Liver (tissue), 10 donors: ENCODE measurements at places on chromosomes 7 and 10. TPM values are rescaled to one million over a fixed set of nuclear protein-coding genes. Genes with fewer than 3 reads are reported as not detected.

DNA sequence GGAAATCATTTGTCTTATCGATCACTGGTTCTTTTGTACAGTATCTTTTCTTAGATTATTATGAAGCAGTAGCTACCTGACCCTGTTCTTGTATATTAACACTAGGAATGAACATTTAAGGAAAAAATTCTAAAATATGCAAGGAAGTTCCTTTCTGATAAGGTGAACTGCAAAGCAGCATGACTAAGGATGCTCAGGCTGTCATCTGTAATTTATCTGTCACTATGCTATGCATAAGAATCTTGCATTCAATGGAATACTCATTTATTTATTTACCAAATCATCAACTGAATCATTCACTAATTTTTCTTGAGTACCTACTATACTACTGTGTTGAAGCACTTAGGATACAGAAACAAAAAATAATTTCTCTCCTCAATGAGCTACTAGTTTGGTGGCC is 5.8 kb downstream of the GSDME start:
- H3K27me3 ChIP-seq = no peaks in the 10 kb centered on the region
- no peak overlapping the region for H3K27ac ChIP-seq
- no peaks in the 10 kb centered on the region for H3K4me1 ChIP-seq
- H3K36me3 ChIP-seq = no peaks in the 10 kb centered on the region
- no peak overlapping the region for H3K4me3 ChIP-seq

GRCh38 chr10:10657139-10657760 is 360.4 kb upstream of the CELF2 start:
- no peak overlapping the region for H3K27ac ChIP-seq
- no peak for DNase-seq
- H3K4me3 ChIP-seq = no peak overlapping the region
- H3K4me1 ChIP-seq = no peaks in the 10 kb centered on the region
- H3K36me3 ChIP-seq = no peaks in the 10 kb centered on the region
- H3K27me3 ChIP-seq = no peaks in the 10 kb centered on the region

GRCh38 chr7:14579971-14580370 is 322.6 kb downstream of the DGKB start:
- no peaks in the 10 kb centered on the region for H3K27me3 ChIP-seq
- H3K36me3 ChIP-seq = no peaks in the 10 kb centered on the region
- no peaks in the 10 kb centered on the region for H3K4me1 ChIP-seq
- no peak for DNase-seq
- no peak overlapping the region for H3K27ac ChIP-seq
- no peak overlapping the region for H3K4me3 ChIP-seq

DNA sequence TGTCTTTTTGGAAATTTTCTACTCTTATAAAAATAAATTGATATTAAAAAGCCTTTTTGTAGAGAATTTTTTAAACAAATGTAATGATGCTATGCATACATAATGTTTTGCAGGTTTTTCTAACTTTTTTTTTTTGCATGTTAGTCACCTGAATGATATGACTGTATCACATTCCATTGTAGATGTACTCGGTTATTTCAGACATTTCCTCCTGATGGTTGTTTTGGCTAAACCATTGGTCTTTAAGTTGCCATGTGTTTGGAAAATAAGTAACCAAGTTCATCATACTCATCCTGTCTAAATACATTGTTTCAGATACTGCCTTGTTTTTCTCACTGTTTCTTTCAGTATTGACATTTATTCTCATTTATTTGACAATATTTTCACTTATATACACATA is 25.8 kb downstream of the NHLRC2 start:
- no peak overlapping the region for H3K27ac ChIP-seq
- peaks cover 2% of the 10 kb centered on the region for H3K36me3 ChIP-seq
- H3K4me3 ChIP-seq = no peak overlapping the region
- H3K27me3 ChIP-seq = no peaks in the 10 kb centered on the region

DNA sequence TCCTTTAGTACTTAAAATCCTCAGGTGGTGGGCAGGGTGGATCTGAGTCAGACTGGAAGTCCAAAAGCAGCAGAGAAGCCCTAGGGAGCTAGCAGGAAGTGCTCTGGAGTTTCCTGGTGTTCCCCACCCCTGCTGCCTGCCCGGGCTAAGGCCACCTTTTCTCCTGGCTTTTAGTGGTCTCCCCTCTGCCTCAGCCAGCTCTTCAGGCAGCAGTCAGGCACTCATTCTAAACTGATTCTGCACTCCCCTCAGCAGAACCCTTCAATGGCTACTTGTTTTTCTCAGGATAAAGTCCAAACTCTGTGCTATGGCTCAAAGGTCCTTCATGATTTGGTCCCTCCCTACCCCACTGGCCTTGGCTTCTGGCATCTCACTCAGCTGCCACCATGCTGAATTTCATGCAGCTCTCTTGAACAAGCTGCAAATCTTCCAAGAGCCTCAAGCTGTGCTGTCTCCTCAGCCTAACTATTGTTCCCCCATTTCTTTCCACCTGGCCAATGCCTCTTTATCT is 28.9 kb upstream of the DNMBP start:
- H3K27me3 ChIP-seq = no peaks in the 10 kb centered on the region
- no peak overlapping the region for H3K27ac ChIP-seq
- H3K4me3 ChIP-seq = no peak overlapping the region
- peak; percentile 34 for DNase-seq
- H3K4me1 ChIP-seq = no peaks in the 10 kb centered on the region
- H3K36me3 ChIP-seq = peaks cover 22% of the 10 kb centered on the region

DNA sequence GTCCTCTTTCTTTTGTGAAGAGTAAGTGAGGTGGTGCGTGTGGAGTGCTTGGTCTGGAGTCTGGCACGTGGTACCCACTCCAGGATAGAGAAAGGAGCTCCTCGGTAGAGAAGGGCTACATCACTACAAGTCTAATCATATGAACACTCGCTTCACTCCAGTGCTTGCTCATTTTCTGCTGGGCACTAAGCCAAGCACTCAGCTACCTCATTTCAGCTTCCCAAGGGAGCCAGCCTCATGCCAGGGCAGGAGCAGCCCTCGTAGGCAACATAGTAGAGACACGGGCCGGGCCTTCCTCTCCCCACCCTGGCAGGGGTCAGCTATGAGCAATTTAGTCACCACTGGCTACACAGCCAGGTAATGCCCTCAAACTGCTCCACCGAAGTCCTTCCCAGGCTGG is 11.4 kb upstream of the HSPA12A start:
- no peaks in the 10 kb centered on the region for H3K4me1 ChIP-seq
- H3K36me3 ChIP-seq = no peaks in the 10 kb centered on the region
- H3K27me3 ChIP-seq = no peaks in the 10 kb centered on the region
- no peak overlapping the region for H3K27ac ChIP-seq

LRRC18 gene
- total RNA-seq = not detected

DNA sequence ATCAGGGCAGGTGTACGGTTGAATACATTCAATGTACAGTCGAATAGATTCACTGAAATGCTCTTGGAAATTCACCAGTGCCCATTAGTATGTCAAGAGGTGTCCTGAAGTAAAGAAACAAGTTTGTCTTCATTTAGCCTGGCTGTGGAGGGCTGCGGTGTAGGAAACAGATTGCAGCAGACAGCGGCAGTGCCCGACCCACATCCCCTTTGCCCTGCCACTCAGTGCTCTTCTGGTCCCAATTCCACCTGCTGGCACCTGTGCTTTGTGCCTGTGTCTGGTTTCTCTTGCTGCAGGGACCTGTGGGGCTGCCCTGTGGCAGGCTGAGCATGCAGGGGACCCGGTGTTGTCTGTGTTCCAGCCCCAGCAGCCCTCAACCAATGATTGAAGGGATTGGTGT is 183.7 kb downstream of the RPS24 start:
- no peaks in the 10 kb centered on the region for H3K4me1 ChIP-seq
- H3K4me3 ChIP-seq = no peak overlapping the region
- peaks cover 4% of the 10 kb centered on the region for H3K27me3 ChIP-seq

DNA sequence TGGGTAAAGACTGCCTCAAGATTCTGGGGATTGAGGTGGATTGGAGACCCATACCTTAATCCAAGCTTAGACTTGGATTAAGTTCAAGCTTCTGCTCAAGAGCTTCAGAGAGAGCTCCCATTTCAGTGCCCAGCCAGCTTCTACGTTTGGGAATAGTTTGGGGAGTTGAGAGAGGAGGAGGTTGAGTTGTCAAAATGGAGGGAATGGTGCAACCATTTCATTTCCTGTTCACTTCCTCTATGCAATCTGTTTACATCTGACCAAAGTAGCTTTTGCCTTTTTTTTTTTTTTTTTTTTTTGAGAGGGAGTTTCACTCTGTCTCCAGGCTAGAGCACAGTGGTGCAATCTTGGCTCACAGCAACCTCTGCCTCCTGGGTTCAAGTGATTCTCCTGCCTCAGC is 65.8 kb downstream of the ENTPD1 start:
- no peak overlapping the region for H3K27ac ChIP-seq
- H3K27me3 ChIP-seq = no peaks in the 10 kb centered on the region
- no peaks in the 10 kb centered on the region for H3K4me1 ChIP-seq
- no peak overlapping the region for H3K4me3 ChIP-seq

DNA sequence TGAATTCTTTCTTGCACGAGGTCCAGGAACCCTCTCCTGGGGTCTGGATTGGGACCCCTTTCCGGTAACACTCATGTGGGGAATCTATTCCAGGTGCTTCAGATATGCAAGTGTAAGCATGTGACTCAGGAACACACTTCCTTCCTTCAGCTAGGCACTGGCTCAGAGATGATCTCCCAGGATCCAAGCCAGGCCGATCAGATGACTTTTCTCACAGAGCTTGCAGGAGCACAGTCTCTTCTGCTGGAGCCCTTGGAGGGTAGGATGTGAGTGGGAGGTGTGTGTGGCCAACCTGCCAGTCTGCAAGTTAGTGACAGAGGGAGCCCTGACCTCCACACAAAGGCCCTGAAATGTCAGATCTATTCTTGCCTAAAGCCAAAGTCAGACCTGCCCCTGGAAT is 108.3 kb downstream of the CPXM2 start:
- H3K4me3 ChIP-seq = no peak overlapping the region
- DNase-seq = no peak
- H3K27ac ChIP-seq = no peak overlapping the region
- no peaks in the 10 kb centered on the region for H3K36me3 ChIP-seq

GRID1 gene
- 0.17 TPM for total RNA-seq

DNA sequence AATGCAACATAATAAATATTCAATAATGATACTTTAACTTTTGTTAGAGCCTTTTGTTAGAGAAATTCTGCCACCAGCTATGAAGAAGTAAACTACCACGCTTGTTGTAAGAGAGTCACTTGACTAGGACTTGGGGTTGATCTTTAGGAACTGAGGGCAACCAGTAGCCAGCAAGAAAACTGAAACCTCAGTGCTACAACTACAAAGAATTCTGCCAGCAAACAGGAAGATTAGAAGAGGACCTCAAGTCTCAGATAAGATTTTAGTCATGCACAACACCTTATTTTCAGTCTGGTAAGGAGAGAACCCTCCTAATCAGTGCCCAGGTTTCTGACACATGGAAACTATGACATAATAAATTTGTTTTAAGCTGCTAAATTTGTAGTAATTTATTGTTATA is 498.3 kb upstream of the STEAP1 start:
- DNase-seq = no peak
- no peaks in the 10 kb centered on the region for H3K4me1 ChIP-seq

PITX3 gene
- total RNA-seq = not detected

GRCh38 chr7:137036768-137037167 is 168.3 kb downstream of the CHRM2 start:
- no peak overlapping the region for H3K27ac ChIP-seq
- no peaks in the 10 kb centered on the region for H3K4me1 ChIP-seq
- no peak overlapping the region for H3K4me3 ChIP-seq
- no peaks in the 10 kb centered on the region for H3K36me3 ChIP-seq

TPK1 gene
- total RNA-seq = 4.2 TPM

- no peak for DNase-seq
- H3K36me3 ChIP-seq = peaks cover 28% of the 10 kb centered on the region
- H3K4me3 ChIP-seq = no peak overlapping the region
- no peak overlapping the region for H3K27ac ChIP-seq
- H3K27me3 ChIP-seq = no peaks in the 10 kb centered on the region
These were observed 5.4 kb downstream of the PPIA start for GRCh38 chr7:44801890-44802289.

SOSTDC1 gene
- 0.56 TPM for total RNA-seq

FXYD4 gene
- total RNA-seq = not detected
